Femur (tissue), 1 donor: ENCODE measurements at places on chromosomes 6 and 20.
A peak's percentile ranks its signal among the peaks of the same experiment; 100 is the strongest.

GRCh38 chr20:63470410-63470809, 2.0 kb downstream of the KCNQ2 start:
- no peak for DNase-seq

GRCh38 chr6:5287205-5287965, 26.1 kb downstream of the FARS2 start:
- no peak for DNase-seq

- DNase-seq = peak; percentile 57
These were observed 201.6 kb upstream of the SGK1 start for GRCh38 chr6:134519465-134519864.

GRCh38 chr20:17956099-17956685, 12.4 kb downstream of the SNX5 start:
- no peak for DNase-seq

DNA sequence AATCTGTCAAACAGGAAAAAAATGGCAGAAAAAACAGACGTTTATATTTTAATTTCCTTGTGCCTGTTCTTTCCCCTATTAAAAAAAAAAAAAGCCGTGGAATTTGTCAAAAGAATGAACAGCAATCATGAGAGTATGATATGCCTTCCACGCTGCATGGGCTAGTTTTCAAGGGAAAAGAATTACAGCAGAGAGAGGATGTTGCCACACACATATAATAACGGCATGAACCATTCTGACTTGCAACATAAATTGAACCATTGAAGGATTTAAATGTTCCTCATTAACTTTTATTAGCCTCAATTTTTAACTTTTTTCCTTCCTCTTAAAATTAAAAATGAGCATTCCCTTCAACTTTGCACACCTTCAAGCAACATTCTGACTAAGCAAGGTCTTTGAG, 301.8 kb downstream of the FOXC1 start:
- no peak for DNase-seq

DNA sequence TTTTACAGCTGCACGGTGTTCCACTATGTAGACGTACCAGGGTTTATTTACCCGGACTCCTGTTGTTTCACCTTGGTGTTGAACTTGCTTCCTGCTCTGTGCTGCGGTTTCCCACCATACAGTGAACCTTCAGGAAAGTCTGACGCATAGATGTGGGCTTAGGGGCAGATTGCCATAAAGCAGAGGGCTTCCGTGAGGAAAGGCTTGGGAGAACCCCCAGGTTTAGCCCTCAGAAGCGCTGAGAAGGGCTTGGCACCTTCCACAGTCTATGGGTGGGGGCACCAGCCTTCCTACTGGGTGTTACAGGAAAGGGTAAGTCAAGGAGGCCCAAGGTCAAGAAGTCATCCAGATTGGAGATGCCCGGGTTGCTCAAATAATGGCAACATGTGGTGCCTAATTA, 19.2 kb upstream of the MRPS18A start:
- DNase-seq = no peak

DNA sequence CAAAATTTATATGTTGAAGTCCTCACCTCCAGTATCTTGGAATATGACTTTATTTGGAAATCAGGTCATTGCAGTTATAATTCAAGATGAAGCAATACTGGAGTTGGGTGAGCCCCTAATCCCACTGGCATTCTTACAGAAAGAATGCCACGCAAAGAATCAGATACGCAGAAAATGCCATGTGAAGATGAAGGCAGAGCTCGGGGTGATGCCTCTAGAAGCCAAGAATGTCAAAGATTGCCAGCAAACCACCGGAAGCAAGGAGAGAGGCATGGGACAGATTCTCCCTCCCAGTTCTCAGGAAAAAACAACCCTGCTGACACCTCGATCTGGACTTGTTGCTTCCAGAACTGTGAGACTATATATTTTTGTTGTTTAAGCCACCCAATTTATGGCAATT, 273.4 kb upstream of the CITED2 start:
- DNase-seq = no peak

DNA sequence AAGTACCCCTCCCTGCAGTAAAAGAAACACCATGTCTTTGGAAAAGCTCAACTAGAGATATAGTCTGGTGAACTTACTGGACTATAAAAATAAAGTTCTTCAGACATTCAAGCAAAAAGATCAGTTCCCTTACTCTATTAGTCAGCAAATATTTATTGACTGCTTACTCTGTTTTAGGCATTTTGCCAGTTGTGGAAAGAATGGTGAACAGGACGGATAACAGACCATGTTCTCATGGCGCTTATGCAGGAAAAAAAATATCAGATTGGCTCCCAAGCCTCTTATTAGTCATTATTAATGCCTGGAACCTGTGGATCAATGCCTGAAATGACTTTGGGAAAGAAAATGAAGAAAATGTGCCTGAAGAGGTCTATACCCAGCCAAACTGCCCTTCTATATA, 282.2 kb upstream of the EPHA7 start:
- no peak for DNase-seq

DNA sequence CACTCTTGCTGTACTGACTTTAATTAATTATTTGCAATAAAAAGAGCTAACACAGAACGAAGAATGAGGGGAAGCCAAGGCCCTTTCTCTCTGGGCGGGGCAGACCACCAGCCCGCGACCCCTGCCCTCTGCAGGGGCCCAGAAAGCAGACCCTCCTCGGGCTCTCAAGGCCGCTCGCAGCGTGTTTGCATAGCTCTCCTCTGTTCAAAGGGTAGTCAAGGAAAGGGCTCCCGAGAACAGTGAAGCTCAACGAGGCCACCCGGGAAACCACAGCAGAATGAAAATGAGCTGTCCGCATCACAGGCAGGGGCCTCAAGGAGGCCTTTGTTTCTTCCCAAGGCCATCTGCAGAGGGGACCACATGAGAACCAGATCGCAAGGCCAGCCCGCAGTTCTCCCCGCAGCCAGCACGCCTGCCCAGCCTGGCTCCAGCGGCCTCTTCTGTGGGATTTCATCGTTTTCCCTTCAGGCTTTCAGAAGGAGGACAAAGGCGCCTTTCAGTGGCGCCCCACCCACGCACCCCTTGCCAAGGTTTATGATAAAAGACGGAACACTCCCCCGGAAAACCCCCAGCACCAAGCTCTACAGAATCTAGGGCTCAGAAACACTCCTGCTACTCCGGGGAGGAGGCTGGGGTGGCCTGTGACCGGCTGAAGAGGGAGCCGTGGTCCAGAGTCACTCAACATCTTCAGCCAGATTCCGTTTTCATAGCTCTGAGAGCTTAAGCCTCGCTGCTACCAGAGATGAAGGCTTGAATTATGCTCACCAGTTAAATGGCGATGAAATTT, 25.3 kb downstream of the ACSS1 start:
- DNase-seq = peak; percentile 64

DNA sequence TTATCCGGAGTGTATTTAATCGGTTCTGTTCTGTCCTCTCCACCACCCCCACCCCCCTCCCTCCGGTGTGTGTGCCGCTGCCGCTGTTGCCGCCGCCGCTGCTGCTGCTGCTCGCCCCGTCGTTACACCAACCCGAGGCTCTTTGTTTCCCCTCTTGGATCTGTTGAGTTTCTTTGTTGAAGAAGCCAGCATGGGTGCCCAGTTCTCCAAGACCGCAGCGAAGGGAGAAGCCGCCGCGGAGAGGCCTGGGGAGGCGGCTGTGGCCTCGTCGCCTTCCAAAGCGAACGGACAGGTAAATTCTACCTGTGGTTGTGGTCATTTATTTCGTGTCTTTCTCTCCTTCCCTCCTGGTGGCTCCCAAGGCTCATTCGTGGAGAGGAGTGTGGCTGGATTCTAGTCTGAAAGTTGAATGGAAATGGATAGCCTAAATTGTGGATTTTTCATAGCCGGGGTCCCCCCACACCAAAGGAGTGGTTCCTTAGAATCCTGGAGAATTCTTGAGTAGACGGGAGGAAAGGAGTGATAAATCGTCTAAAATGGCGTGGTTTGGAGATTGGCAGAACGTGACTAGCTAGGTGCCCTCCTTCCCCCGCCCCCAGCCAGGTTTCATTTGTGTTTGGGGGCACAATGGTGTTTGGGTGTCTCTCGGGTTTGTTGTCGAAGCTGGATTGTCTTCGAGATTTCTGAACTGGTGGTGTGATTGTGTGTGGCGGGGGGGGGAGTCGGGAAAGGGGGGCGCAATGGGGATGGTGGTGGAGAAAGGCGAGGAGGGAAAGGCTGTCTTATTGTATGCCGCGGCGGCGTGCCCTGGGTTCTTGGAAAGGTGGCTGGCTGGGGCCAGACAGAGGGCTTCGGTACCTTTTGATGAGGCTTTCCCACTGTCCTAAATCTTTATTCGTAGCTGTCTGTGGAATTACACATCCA, 673 bp downstream of the MARCKS start:
- peak; percentile 81 for DNase-seq

DNA sequence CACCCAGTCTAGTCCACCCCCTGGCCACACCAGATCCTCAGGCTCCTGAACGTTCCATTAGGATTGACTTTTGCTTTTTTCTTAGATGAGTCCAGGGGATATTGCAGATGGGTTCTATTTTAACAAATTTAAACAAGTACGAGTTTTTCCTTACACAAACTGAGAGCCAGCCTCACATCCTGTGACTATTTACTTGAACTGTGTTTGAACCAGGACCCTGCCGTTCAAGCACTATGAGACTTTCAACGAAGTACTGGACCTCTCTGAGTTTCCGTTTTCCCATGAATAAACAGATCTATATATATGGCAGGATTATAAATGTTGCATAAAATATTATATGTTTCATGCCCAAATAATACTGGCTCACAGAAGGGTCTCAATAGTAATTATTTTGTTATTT, 1.4 kb upstream of the METTL24 start:
- no peak for DNase-seq

DNA sequence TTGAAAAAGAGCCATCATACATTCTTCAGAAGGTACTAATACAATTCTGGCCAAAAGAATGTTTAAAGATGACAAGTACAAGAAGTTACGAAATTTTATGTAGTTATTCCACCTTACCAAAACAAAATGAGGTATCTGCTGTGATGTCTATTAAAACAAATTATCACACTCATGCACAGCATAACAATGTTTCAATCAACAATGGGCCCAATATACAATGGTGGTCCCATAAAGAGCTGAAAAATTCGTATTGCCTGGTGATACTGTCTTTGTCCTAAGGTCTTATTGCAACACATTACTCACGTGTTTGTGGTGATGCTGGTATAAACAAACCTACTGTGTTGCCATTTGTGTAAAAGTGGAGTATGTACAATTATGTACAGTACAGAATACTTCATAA, 3.6 kb upstream of the NUP153 start:
- no peak for DNase-seq

GRCh38 chr20:56032251-56032650, 26.9 kb upstream of the CBLN4 start:
- no peak for DNase-seq

DNA sequence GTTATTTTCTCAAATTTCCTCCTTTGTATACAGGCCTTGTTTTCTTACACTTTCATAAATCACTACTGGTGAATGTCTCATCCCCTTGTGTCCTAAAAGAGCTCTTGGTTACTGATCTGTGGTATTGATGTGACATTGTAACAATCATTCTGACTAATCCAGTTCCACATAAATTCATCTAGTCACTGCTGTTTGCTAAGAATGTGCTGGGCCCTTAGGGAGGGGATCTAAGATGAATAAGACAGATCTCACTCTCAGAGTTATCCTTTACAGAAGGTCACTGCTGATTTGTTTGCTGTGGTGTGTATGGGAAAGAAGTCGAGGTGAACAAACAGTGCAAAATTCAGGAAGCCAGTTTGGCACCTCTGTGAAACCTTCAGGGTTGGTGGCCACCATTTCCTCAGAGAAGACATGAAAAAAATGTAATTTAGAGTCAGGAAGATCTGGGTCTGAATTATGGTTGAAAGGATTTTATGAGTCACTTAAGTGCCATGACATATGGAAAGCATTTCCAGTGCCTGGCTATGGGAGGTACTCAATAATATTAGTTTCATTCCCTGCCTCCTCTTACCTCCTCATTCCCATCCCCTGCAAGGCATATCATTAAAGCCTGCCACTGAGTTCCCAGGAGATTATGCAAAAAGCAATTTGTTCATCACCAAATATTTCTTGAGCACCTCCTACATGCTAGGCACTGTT, 121.8 kb downstream of the COL9A1 start:
- no peak for DNase-seq

- no peak for DNase-seq
These were observed 188.2 kb downstream of the ERMARD start for GRCh38 chr6:169939554-169940164.

DNA sequence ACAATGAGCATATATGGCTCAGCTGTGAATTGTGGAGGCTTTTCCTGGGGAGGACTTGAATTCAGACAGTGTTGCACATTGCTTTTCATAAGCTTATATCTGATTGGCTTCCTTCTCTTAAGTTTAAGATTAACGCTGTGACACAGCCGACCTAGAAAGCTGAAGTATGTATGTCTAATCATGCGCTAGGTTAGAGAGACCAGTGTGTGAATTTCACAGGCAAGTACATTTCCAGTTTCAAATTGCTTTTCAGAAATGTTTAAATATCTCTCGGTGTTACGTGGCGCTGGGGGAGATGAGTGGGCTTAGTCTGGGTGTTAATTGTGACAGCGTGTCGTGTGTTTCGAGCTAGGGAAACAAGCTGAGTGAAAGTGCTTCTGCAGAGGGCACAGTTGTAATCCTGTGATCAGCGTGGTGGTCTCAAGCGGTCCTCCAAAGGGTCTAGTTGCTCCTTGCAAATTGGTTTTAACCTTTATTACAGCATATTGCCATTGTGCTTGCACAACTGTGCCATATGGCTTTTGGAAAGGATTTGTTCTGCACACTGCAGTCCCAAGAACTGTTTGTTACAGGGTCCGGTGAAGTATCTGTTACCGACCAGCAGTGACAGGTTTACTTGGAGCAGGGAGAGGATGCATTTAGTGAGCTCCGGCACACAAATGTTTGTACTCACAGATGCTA, 166.6 kb downstream of the SASH1 start:
- no peak for DNase-seq

GRCh38 chr20:30812739-30813411, 444.6 kb upstream of the DEFB115 start:
- DNase-seq = no peak

GRCh38 chr6:139341060-139341459, 33.4 kb downstream of the CITED2 start:
- no peak for DNase-seq

GRCh38 chr6:71259888-71260604, 28.6 kb upstream of the OGFRL1 start:
- no peak for DNase-seq

DNA sequence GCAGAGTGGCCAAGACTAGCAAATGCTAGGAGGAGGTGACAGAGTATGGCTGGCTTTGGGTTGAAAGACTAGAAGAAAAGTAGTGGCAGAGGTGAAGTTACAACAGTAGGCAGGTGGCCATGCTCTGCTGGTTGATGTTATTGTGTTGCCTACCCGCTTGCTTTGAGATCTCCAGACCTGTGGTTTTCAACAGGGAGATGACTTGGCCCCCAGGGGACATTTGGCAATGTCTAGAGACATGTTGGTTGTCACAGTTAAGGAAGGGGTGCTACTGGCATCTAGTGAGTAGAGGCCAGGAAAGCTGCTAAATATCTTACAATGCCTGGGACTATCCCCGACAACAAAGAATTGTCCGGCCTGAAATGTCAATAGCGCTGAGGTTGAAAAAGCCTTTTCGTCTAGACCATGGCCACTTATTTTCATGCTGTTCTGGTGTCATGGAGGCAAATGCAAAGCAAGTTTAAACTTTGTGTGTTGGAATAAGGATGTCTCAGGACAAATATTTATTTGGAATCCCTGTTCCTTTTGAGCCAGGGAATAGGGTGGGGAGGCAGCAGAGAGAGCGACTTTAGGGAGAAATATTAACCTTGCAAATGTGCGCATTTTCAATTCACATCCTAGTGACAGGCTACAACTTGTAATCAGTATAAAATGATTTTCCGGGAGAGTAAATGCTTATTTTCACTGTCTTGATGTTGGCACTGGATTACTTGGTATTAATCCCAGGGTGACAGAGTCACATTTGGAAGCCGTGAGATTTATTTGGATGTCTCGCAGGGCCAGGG, 203.9 kb downstream of the ZNF217 start:
- no peak for DNase-seq
